ENCODE measurements at places on chromosomes 7 and 10.

DNA sequence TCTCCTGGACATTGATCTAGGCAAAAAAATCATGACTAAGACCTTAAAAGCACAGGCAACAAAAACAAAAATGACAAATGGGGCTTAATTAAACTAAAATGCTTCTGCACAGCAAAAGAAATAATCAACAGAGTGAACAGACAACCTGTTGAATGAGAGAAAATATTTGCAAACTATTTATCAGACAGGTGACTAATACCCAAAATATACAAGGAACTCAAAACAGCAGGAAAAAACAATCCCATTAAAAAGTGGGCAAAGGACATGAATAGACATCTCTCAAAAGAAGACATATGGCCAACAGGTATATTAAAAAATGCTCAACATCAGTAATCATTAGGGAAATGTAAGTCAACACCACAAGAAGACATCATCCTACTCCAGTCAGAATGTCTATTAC lies 166.8 kb downstream of the MTERF1 start:
- H3K36me3 ChIP-seq, result no peaks in the 10 kb centered on the region
- H3K27me3 ChIP-seq, result no peaks in the 10 kb centered on the region
- H3K4me1 ChIP-seq, result no peaks in the 10 kb centered on the region

GRCh38 chr10:26843736-26844135 lies 17.0 kb downstream of the ABI1 start:
- H3K36me3 ChIP-seq, result no peaks in the 10 kb centered on the region
- H3K27me3 ChIP-seq, result no peaks in the 10 kb centered on the region
- H3K4me3 ChIP-seq, result no peak overlapping the region

GRCh38 chr10:87622314-87623004 lies 37.2 kb upstream of the PAPSS2 start:
- H3K27ac ChIP-seq, result no peak overlapping the region
- H3K4me1 ChIP-seq, result no peaks in the 10 kb centered on the region
- H3K36me3 ChIP-seq, result no peaks in the 10 kb centered on the region

DNA sequence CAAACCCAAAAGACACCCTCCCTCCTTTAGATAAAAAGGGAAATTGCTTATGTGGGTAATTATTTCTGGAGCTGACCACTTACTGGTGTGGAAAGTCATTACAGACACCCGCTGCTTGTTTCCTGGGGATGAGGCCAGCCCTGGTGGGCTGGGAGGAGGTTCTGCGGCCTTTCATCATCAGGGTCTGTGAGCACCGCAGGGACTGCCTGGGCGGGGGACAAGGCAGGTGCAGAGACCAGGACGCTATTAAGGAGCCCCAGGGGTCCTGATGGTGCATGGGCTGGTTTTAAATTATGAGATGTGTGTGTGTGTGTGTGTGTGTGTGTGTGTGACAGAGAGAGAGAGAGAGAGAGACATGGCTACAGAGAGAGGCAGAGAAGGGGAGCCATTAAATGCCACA lies 171.2 kb downstream of the DNAJB6 start:
- no peaks in the 10 kb centered on the region for H3K27me3 ChIP-seq
- H3K27ac ChIP-seq, result no peak overlapping the region
- H3K36me3 ChIP-seq, result no peaks in the 10 kb centered on the region
- H3K4me1 ChIP-seq, result no peaks in the 10 kb centered on the region

DNA sequence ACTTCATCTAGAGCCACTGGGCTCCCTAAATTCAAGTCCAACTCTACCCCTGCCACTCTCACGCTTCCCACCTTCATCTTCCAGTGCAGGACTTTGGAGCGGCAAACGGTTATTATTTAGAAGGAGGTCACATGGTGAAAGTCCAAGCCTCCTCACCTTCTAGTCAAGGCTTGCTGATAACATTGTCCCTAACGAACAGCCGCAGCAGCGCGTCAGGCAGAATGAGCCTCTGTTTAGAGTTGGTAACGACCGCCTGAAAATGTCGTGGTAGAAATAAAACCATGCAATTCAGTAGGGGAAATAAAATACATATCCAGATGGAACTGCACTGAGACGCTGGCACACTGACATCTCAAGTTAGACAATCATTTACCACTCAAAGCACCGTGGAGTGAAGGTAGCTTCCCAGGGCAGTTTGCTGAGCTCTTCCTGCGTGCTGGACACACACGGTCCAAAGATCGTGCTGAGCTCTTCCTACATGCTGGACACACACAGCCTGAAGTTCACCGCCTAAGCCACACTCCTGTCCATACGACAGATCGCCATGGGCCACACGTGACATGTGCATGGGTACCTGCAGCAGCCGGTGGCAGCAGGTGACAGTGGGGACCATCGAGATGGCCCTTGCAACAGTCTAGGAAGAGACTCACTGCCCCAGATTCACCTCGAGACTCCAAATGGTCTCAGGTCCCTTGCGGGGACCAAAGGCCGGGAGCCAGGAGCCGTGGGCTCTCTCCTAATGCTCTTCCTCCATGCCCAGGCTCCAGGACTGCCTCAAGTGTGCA lies 323.5 kb downstream of the PTPRN2 start:
- no peaks in the 10 kb centered on the region for H3K36me3 ChIP-seq
- H3K27ac ChIP-seq, result no peak overlapping the region
- no peak for DNase-seq
- no peak overlapping the region for H3K4me3 ChIP-seq

DNA sequence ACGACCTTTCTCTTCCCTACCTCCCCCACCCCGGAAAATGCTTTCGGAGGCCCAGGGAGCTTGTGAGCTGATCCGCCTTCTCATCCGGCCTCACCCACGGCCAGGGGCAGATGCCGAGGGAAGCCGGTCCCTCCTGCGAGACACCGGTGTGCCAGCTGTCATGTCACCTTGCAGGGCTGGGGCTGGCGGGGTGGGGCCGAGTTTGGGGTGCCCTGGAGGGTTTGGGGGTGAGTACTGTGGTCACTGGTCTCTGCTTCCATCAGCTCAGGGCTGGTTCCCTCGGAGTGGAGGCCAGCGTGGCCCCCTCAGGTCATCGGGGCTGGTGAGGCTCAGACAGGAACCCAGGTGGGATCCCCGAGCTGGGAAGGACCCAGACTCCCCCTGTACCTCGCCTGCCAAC lies 48.7 kb downstream of the RCC1L start:
- no peak for DNase-seq
- peaks cover 14% of the 10 kb centered on the region for H3K36me3 ChIP-seq
- no peaks in the 10 kb centered on the region for H3K27me3 ChIP-seq
- H3K4me3 ChIP-seq, result no peak overlapping the region
- no peak overlapping the region for H3K27ac ChIP-seq

GRCh38 chr7:88041583-88041982 lies 107.5 kb downstream of the ADAM22 start:
- H3K4me1 ChIP-seq, result no peaks in the 10 kb centered on the region
- no peak overlapping the region for H3K27ac ChIP-seq
- no peaks in the 10 kb centered on the region for H3K27me3 ChIP-seq
- no peak for DNase-seq
- H3K36me3 ChIP-seq, result no peaks in the 10 kb centered on the region
